ACHN (cell line): ENCODE measurements at places on chromosomes 5 and 9.

GRCh38 chr9:127802576-127803443 is at the start of gene FPGS:
FPGS (plus strand) TSS chr9:127802882; CDS start chr9:127802925, 43 bp downstream.
- DNase-seq: peak; percentile 87

GRCh38 chr9:128120741-128121465 is 6.6 kb downstream of the PTGES2 start:
- DNase-seq: no peak

DNA sequence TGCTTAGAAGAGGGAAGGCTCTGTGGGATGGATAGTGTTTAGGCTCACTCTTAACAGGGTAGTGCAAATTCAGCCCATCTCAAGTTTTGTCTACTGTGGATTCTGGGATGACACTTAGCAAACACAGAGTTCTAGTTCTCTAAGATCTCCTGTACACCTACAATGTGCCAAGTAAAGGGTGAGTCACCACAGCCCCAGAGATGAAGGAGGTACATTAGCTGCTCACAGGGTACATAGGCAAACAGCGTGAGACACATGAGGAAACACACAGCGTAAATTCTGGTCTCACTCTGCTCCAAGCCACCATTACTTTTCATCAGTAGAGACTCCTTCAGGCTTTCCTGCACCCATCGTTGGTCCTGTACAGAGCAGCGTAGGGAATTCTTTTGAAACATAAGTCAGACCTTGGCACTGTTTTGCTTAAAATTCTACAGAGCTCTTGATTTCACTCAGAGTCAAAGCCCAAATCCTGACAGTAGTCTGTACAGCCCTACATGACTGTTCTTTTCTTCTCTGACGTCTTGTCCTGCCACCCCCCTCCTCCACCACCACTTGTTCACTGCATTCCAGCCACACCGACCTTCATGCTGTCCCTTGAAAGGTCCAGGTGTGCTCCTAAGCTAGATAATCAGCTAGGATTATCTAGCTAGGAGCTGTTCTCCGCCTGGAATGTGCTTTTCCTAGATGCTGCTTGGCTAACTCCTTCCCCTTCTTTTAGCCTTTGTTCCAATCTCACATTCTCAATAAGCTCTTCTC is 8.7 kb downstream of the ASTN2 start:
- no peak for DNase-seq

DNA sequence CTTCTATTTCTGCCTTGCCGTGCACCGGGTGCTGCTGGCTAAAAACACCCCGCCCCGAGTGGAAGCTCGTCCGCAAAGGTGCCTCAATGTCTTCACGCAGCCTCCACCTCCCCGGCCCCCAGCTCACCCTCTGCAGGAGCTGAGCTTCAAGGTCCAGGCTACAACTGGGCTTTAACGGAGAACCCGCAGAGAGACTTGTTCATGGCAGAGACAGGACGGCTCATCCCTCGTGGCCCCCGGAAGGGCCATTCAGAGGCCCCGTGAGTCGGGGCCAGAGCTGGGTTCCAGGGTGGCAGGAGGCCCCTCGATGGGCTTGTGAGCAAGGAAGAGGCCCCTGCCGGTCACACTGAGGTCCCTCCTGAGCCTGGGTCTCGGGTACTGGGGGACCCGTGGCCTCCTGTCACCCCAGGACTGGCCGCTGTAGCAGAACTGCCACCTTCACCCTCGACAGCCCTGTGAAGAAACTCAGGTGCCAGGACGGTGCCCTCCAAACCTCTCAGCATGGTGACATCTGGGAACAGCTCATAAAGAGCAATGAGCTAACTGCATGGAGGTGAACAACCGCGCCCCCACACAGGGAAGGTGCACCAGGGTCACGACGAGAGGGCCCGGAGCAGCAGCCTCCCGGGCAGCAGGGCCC is 58.0 kb upstream of the UBAC1 start:
- DNase-seq: no peak

- peak; percentile 43 for DNase-seq
Measured at GRCh38 chr5:137096149-137097103, 402.7 kb downstream of the SPOCK1 start.

DNA sequence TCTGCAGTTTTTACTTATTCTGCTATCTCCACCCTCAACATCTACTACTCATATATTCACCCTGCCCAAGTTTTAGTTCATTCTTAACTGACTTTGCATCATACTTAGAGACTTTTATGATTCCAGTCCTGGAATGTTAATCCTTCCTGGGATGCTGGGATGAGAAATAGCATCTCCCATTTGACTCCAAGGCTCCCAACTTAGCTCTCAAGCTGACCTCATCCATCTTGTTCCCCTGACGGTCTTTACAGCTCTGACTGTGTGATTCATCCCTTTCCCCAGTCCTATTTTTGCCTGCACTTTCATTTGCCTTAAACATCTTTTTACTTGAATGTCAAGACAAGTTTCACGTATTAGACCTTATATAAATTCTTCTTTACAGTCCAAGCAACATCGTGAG is 297.8 kb downstream of the EPB41L4A start:
- no peak for DNase-seq

DNA sequence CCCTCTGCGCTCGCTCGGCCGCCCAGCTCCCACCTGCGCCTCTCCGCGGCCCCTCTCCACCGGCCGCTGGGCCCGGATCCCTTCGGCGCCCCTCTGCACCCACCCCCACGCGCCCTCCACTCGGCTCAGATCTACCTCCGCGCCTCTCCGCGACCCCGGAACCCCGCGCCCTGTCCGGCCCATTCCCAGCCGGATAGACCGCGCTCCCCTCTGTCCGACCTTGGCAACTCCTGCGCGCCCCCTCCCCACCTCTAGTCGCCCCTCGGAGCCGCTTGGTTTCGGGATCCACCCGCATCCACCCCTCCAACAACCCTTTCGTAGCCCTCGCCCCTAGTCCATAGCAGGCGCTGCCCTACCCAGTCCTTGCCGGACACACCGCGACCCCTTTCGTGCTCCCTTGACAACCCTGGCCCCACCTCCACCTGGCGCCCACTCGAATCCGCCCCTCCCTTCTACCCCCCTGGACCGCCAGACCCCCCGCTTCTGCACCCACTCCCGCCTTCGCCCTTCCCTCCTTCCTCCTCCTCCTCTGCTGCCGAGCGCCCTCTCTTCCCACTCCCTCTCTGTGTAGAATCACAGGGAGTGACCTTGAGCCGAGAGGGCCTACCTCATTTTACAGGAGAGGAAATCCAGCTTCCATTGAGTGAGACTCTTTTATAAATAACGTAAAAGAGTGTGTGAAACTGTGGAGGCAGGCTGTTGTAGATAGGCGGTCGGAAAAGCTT is 525 bp upstream of the AK3 start:
- DNase-seq: peak; percentile 30

GRCh38 chr9:69120380-69121154 is 53.5 kb upstream of the TJP2 start:
- DNase-seq: peak; percentile 73

GRCh38 chr5:93601802-93602155 is 18.8 kb downstream of the NR2F1 start:
- no peak for DNase-seq

DNA sequence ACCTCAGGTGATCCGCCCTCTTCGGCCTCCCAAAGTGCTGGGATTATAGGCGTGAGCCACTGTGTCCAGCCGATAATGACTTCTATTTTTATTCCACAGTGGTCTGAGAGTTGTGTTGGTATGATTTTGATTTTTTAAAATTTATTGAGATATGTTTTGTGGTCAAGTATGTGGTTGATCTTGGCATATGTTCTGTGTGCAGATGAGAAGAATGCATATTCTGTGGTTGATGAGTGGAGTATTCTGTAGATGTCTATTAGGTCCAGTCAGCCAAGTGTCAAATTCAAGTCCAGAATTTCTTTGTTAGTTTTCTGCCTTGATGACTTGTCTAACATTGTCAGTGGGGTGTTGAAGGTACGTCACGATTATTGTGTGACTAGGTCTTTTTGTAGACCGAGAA is 338.2 kb upstream of the TARS1 start:
- no peak for DNase-seq

GRCh38 chr5:177966009-177966838 is 29.8 kb downstream of the PROP1 start:
- DNase-seq: no peak

DNA sequence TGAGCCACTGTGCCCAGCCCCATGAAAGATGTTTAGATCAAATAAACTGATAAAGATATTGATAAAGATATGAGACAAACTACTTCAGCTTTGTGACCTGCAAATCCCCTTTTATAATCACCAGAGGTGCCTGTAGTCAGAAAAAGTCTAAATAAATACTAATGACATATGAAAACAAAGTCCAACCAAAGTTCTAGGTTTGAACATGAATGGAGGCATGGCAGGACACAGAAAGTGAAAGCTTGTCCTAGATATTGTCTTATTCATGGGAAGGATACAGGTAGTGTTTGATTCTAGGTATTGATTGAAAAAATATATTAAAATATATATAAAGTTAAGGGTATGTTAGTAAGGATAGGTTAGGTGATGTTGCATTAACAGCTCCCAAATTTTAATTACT is 24.6 kb upstream of the PSAT1 start:
- no peak for DNase-seq

- no peak for DNase-seq
Measured at GRCh38 chr9:32292611-32293010, 91.8 kb upstream of the ACO1 start.

GRCh38 chr5:74679966-74680365 is 5.1 kb upstream of the HEXB start:
- DNase-seq: peak; percentile 7

GRCh38 chr5:9335269-9335668 is 210.6 kb downstream of the SEMA5A start:
- DNase-seq: no peak

GRCh38 chr5:180367991-180368390 is 14.9 kb upstream of the GFPT2 start:
- DNase-seq: no peak

DNA sequence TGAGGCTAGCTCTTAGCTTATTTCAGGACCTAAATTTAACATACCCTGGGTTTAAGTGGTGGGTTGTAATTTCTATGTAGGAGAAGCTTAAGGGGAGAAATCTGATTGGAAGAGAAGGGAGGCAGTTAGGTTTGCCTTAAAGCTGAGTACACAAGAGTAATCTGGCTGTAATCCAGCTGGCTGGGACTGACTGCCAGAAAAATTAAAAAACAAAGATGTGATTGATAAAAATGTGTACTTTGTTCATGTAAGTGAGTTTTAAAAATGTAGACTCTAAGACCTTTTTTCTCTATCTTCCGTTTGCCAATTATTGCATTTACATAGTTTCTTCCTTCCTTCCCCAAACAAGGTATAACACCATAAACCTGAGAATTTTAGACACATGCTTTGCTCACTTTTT is 17.5 kb upstream of the MSMP start:
- DNase-seq: no peak

DNA sequence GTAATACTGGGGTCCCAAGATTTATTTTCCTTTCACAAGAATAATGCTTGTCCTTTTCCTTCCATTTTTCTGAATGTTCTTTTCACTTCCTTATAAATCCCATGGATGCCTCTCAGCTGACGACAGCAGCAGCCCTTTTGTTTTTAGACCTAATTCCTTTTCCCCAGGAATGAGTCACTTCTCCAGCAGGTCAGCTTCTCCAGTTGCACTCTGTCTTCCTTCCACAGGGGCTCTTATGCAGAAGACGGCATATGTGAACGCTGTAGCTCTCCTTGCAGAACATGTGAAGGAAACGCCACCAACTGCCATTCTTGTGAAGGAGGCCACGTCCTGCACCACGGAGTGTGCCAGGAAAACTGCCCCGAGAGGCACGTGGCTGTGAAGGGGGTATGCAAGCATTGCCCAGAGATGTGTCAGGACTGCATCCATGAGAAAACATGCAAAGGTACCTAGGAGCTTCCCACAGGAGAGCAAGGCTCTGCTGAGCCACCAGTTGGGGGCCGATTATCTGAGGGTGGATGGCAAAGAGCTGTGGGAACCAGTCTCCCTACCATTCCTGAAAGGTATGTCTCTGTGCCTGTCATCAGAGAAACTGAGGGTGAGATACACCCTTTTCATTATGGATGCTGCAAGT is 72.9 kb downstream of the RFK start:
- peak; percentile 40 for DNase-seq

- no peak for DNase-seq
Measured at GRCh38 chr5:32512926-32513325, 68.4 kb upstream of the ZFR start.

- no peak for DNase-seq
Measured at GRCh38 chr5:962386-962785, 46.2 kb upstream of the NKD2 start.

- no peak for DNase-seq
Measured at GRCh38 chr5:78569441-78569840, 79.1 kb downstream of the LHFPL2 start.

DNA sequence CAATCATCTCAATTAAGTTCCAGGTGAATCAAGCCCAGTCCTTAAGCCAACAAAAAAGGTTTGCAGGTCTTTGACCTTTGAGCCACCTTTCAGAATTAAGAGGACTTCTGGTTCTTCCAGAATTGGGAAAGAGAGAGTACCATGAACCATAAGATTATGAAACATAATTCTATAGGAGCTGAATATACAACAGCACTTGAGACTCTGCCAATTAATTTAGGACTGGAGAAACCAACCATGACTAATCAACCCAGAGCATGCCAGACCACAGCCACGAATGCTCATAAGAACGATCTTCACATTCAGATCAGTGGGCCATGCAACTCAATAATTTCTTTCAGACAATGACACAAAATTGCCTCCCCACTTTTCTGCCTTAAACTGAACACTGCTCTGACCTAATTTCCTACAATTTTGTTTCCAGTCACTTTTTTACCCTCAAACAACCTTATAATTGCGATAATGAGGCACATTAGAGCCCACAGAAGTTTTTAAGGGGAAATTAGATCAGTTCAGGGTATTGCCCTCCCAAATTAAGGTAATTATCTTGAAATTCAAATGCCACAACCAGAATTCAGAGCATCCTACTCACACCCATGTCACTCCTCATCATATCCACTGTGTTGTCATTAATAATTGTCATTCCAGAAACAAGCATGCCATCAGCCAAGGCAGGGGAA is 213.4 kb downstream of the ATPSCKMT start:
- DNase-seq: no peak

DNA sequence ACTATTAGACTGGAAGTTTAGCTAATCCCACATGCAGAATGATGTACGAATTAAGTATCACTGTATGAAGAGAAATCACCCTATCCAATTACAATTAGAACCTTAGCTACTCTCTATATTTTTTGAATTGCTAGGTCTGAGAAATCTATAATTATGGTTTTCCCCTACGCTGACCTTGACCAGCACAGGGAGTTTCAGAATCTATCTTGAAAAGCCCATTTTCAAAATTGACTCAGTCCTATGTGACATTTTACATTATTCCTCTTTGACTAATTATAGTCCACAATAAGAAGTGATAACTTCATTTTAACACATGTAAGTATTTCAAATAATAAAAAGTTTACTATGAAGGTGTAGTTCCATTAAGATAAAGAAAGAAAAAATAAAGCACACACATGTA is 21.5 kb downstream of the NUDT12 start:
- DNase-seq: no peak

- DNase-seq: no peak
Measured at GRCh38 chr5:88675168-88675707, 207.7 kb downstream of the MEF2C start.

DNA sequence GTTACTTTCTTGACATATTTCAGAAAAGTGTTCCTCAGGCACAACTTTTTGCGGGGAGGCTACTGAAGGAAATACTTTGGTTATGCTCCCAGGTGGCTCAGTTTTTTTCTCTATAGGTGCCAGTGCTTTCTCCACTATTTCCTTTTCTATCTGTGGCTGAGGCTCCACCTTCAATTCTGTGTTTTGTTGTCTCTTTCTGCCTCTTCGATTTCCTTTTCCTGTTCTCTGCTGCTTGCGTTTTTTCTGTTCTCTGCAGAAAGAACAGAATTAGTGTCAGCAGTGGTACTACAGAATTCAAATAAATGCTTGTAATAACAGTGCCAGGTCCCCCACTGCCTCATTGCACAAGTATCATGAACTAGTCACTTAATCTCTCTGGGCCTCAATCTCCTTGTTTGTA is 7.0 kb downstream of the HEMGN start:
- DNase-seq: no peak
